ENCODE measurements at places on chromosomes 2 and 18.

GRCh38 chr2:96413323-96413722, 77.8 kb downstream of the NCAPH start:
- DNase-seq = no peak

- no peak for DNase-seq
These were observed 62.1 kb upstream of the THSD7B start for GRCh38 chr2:136703214-136703613.

DNA sequence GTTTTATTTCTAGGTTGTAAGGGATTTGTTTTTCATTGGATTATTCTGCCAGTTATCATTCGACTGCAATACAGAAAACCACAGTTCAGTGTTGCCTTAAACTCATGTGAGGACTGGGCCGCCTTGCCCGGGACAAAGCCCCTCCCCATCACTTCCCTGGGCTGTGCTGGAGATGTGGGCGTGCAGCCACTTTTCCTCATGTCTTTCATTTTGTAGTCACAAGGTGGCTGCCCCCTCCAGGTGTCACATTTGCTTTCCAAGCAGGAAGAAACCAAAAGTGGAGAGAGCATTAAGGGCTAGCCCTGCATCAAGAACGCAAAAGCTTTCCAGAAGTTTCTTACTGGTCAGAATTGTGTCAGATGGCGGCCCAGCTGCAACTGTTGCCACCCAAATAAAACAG, 492.5 kb upstream of the ID2 start:
- no peak for DNase-seq

DNA sequence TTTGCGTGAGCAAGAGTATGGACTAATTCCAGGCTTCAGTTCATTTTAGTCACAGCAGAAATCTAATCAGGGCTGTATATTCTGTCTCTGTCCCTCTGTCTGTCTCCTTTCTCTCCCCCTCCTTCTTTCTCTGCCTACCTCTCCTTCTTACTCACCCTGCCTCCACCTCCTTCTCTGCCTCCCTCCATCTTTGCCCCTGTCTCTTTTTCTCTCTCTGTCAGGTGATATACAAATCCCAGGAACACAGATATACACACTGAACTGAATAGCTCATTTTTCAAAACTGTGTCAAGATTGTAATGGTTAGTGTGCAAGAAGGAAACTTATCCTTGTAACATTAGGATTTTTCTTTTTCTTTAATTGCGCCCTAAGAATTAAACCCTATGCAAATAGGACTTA, 32.5 kb downstream of the SLC8A1 start:
- no peak for DNase-seq

- no peak for DNase-seq
These were observed 73.2 kb downstream of the TTN start for GRCh38 chr2:178733975-178734374.

- DNase-seq = no peak
These were observed 144.3 kb downstream of the INHBB start for GRCh38 chr2:120490091-120490798.

DNA sequence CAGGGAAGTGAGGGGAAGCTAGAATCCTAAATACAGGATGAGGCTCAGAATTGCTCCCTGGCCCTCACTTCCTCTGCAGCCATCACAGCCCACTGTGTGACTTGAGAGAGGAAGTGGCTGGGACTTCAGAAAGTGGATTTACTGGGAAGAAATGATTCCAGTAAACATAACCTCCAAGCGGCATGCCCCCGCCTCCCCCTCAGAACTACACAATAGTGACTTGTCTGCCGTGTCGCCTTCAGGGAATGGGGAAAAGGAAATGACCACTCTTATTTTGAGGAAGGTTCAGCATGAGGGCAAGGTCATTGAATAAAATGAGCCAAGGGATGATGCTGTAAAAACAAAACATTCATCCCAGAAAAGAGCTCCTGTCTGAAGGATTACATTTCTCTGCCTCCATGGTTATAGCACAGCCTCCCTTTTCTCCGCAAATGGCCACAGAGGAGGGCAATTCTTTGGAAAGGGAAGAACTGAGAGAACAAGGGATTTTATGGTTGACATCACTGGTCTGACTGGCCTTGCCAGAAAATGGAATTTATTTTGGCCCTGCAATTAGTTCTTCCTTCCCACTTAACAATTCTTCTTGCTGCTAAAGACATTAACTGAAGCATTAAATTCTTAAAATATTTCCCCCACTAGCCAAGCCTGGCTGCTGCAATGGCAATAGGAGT, 78.9 kb upstream of the DAPL1 start:
- DNase-seq = no peak

GRCh38 chr2:100906679-100907078, 86.7 kb downstream of the NPAS2 start:
- no peak for DNase-seq

DNA sequence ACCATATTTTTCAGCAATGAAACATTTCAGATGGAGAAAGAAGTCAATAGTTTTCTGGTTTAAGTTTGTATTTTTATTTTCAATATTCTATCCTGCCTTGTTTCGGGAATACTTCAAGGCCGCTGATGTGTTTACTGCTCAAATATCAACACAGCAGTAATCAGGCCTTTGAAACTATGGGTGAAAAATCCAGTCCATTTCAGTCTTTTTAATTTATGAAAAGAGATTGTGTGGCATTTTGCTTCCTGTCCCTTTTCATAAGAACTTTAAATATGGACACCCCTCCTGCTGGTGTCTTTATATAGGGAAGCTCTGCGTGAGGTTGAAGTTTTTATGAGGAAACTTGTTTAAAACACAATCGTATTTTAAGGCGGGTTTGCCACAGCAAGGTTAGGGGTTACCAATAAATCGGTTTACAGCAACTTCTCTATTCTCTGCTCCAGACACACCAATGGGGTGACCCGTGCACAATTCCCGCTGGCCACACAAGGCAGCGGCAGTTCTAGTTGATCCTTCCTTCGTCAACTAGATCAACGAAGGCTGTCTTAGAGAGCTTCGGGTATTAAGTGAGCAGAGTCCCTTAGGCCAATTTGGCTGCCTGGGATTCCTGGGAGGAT, 1.2 kb upstream of the TANC1 start:
- DNase-seq = no peak

DNA sequence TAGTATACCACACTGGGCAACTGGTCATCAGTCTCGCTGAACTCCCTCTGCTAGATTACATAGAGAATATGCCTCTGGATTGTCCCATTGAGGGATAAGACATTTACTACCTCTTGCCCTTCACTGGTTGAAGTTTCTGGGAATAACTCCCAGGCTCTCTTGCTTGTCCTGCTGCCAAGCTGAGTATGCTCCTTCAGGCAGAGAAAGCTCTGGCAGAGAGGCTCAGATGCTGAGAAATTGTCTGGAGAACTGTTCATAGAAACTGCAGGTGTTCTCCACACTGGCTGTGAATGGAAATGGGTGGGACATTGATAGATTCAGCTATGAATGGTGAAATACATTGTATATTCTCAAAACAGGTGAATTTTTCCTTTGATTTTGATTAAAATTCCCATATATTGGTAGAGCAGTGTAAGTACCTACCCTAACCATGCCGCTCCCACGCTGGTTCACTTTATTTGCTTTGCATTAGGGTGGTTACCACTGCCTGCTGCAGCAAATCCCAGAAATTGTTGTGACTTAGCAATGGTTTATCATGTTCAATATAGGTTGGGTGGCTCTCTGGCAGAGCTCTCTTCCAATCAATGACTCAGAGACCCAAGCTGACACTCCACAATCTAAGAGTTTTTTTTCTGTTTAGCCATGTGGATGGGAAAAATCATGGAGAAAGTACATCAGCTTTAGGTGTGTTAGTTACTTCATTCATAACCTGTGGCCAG, 36.7 kb downstream of the FAM117B start:
- DNase-seq = no peak

DNA sequence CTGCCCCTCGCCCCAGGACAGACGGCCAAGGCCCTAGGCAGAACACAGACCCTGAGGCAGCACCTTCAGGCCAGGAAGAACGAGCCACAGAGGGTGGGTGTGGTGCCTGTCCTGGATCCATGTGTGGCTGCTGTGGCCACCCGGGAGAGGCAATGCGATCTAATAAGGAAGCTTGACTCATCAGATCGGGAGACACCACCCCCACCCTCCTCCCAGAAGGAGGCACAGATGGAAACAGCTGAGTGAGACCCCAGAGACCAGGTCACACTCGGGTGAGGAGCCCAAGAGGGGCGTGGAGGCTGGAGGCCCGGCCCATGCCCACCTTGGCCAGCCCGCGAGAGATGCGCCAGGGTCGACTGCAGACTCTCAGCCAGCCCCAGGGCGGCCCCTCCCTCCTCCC, 20.3 kb downstream of the KCNG2 start:
- DNase-seq = no peak

Data from stimulated activated CD4-positive, alpha-beta T cell treated with anti-CD3 and anti-CD28 coated beads, TNF-alpha, amount 100 ng/mL, for 24 hours (primary cell).